ENCODE measurements at places on chromosomes 12 and 14.

DNA sequence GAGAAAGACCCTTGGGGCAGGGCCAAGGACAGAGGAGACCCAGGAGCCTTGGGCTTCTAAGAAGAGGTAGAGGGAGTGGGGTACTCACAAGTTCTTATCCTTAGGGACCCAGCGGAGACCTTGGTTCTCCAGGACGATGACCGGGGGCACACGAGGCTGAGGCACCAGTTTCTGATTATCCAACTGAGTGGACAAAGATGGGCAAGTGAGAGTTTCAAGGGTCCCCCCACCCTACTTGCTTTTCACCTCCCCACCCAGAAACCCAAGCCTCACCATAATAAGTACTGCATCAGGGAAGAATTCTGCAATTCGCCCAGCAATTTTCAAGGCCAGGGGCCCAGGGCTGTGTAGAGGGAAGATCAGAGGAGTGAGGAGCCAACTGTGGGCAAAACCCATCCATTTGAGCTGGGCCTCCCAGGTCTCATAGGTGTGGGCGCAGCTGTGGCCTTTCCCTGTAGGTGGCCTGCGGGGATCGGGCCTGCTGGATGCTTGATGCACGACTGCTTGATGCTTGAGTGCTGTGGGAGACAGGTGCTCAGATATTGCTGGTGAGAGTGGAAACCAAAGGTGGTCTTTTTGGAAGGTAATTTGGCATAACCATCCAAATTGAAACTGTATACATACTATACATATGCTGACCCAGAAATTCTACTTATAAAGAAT, 2.0 kb downstream of the EMC9 start:
- DNase-seq: no peak

- no peak for DNase-seq
These were observed 17.3 kb upstream of the KRR1 start for GRCh38 chr12:75528692-75529091.

DNA sequence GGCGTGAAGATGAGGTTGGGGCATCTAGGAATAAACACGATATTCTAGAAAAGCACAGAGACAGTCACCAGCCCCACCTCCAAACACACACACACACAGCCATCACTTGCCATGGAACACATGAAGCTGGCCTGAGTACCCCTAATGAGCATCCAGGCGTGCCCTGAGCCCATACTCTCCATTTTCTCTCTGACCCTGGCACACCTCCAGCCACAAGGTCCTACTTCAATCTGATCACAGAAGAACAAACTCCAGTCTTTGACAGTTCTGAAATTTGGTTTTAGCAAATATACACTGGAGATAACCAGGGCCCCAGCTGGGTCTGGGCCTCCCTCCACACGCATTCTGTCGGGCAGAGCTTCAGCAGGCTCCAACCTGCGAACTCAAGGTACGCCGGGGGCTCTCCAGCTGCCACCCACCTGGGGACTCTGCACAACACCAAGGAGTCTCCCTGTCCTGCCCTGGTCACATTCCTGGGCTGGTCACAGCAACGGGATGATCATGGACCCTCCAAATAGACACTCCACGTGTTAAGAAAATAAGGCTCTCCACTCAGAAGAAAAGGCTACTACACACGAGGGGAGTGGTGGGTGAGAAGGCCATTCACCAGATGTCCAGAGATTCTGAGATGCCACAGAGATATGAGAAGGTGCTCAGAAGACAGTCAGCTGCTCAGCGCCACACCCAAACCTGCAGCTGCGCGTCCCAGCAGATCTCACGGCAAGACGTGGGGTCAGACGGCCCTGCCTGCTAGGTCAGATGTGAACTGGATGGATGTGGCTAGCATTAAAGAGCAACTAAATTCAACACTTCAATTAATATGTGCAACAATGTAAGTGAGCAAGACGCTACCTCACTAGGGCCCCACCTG, 57.0 kb upstream of the PNMA1 start:
- peak; percentile 53 for DNase-seq

GRCh38 chr12:124053851-124054250, 80.8 kb downstream of the ZNF664 start:
- DNase-seq: no peak

GRCh38 chr14:95335071-95335470, 15.4 kb upstream of the CLMN start:
- no peak for DNase-seq

- no peak for DNase-seq
These were observed 149.5 kb downstream of the ETV6 start for GRCh38 chr12:11798856-11799501.

- no peak for DNase-seq
These were observed 6.3 kb downstream of the OTX2 start for GRCh38 chr14:56803816-56804535.

All from activated CD8-positive, alpha-beta memory T cell treated with anti-CD3 and anti-CD28 coated beads, Interleukin-2, amount 50 U/mL, for 48 hours (primary cell).